ENCODE measurements at places on chromosomes 1 and 21.
A peak's percentile ranks its signal among the peaks of the same experiment; 100 is the strongest.

- peak; percentile 28 for DNase-seq
Measured at GRCh38 chr1:154813300-154813816, 56.7 kb downstream of the KCNN3 start.

DNA sequence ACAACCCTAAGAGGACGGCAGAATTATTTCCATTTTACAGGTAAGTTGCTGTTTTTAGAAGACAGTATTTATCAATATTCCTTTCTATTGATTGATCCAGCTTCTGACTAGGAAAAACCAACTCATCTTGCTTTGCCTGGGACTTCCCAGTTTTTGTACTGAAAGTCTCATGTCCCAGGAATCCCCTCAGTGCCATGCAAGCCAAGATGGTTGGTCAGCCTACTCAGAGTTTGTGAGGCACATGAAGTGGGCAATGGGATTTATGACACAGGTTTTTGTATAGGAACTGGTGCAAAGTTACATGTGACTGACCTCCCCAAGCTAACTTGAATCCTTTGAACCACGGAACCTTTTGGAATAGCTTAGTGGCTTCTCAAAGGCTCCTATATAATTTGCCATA, 45.5 kb downstream of the GNG12 start:
- no peak for DNase-seq

- DNase-seq: no peak
Measured at GRCh38 chr21:37224861-37225839, 42.0 kb downstream of the VPS26C start.

- DNase-seq: peak; percentile 73
Measured at GRCh38 chr1:31373056-31373896, at the start of gene FABP3. TSS of gene FABP3 (minus strand) at chr1:31373076. CDS start at chr1:31373014, 62 bp downstream.

- no peak for DNase-seq
Measured at GRCh38 chr1:105204836-105205371, 1455.2 kb downstream of the AMY1C start.

- DNase-seq: no peak
Measured at GRCh38 chr1:55284856-55285255, 69.7 kb upstream of the USP24 start.

DNA sequence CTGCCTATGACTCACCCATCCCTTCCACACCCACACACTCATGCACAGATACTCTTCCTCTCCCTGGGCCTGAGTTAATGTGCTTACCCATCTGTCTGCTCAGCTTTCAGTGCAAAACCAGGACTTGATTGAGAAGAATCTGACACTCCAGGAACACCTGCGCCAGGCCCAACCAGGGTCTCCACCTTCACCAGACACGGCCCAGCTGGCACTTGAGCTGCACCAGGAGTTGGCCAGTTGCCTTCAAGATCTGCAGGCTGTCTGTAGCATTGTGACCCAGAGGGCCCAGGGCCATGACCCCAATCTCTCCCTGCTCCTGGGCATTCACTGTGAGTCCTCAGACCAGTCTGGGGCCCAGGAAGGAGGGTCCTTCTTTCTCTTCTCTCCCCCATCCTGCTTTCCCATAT, 3.5 kb upstream of the SH3BGRL3 start:
- no peak for DNase-seq

DNA sequence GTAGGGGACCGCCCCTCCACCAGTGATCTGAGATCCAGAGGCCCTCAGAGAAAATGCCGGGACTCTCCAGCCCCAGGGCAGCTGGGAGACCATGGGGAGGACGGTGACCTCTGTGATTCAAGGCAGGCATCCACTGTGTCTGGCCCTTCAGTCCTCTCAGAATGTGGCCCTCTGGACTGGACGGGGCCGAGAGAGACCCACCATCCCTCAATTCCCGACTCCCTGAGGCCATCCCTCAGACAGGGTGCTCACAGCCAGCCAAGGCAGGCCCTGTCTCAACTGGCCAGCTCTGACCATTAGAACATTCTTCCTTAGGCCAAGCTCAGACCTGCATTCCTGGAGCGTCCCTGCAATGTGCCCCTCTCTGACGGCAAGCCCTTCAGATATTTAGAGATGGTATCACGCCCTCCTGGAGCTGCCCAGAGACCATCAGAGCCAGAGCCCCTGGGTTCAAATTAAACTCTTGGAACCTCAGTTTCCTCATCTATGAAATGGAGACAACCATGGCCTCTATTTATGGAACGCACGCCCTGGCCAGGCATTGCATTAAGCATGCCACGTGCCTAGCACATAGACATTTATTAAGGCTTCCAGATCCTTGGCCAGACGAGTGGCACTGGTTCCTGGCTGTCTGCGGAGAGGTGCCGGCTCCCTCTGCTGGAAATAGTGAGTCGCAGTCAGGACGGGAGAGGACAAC, 9.6 kb upstream of the EPS8L3 start:
- peak; percentile 90 for DNase-seq

DNA sequence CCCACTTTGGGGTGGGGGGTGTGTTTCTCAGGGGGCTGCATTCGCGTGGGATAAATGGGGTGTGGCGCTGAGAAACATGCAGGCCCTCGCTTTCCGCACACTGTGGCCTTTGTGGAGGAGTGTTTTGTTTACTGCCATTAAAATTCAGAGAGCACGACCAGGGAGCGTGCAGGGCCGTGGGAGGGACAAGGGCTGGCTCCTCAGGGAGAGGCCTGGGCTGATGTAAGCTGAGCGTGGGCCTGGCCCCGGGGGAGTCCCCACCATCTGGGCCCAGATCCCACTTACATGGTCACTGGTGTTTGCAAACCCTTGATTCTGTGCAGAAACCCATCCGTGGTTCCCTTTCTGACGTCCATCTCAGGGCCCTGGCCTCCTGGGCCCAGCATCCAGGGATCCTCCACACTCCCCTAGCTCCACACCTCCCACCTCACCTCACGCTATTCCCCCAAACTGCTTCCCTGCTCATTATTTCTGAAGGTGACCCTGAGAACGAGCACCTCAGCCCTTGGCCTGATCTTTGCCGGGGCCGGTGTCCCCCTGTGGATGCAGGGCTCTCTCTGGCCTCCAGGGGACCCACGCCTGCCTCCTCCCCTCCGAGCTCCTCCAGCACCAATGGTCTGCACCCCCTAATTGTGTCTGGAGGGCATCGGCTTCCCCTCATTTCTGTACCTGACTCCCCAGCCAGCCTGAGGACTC, 92.5 kb upstream of the SIM2 start:
- DNase-seq: no peak

DNA sequence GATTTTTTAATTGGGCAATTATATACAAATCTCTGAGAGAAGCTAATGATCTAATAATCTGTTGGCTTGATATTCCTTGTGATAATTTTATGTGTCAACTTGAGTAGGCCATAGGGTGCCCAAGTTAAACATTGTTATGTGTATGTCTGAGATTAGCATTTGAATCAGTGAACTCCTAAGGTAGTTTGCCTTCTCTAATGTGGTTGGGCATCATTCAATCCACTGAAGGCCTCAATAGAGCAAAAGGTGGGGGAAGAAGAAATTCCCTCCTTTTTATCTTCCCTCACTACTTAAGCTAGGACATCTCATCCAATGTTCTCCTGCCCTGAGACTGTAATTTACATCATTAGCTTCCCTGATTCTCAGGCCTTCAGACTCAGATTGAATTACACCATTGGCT, 394.5 kb downstream of the LMO4 start:
- DNase-seq: no peak

DNA sequence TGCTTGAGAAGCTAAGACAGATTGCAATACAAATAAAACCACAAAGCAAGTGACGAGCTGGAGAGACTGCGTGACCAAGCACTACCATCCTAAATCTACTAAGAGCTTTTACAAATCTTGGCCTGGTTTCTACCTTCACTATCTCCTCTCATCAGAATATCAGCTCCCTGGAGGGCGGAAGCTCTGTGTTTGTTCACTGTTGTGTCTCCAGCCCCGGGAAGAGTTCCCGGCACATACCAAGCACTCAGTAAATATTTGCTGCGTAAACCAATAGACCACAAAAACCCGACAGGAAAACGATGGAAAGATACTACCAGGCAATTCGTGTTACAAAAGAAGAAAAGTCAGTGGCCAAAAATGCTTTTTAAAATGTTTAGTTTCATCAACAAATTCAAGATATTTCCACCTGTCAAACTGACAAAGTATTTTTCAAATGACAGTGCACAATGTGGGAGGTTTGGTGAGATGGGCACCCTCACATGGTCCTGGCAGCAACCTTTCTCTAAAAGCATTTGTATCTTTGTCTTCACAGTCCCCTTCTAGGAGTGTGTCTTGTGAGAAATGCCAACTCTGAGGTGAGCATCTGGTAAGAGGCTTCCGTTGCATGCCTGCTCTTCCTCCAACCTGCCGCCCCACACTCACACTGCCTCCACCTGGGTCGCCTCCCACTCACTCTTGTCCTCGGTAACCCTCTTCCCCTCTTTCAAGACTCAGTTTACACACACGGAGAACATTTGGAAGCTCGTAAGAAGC, 34.7 kb downstream of the SLC1A7 start:
- peak; percentile 89 for DNase-seq

- no peak for DNase-seq
Measured at GRCh38 chr21:26441149-26441548, 131.9 kb downstream of the CYYR1 start.

- DNase-seq: no peak
Measured at GRCh38 chr1:187415065-187415464, 586.3 kb downstream of the PLA2G4A start.

- DNase-seq: no peak
Measured at GRCh38 chr1:36590771-36591170, 108.1 kb upstream of the CSF3R start.

DNA sequence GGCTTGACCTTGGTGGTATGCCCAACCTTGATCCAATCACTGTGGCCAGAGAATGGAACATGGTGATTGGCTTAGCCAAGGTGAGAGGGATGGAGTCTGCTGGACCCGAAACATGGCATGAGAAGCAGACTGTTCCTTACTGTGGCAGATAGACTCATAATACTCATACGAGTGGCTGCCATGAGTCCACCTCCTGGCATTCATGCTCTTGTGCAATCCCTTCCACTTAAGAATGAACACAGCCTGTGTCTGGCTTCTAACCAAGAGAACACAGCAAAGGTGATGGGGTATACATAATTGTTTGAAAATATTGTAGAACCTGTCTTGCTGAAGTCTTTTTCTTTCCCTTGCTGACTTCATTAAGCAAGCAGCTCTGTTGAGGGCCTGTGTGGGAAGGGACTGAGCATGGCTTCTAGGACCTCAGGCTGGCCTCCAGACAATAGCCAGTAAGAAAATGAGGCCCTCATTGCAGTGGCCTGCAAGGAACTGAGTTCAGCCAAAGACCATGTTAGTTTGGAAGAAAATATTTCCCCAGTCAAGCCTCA, 85.9 kb downstream of the ZNF281 start:
- no peak for DNase-seq

DNA sequence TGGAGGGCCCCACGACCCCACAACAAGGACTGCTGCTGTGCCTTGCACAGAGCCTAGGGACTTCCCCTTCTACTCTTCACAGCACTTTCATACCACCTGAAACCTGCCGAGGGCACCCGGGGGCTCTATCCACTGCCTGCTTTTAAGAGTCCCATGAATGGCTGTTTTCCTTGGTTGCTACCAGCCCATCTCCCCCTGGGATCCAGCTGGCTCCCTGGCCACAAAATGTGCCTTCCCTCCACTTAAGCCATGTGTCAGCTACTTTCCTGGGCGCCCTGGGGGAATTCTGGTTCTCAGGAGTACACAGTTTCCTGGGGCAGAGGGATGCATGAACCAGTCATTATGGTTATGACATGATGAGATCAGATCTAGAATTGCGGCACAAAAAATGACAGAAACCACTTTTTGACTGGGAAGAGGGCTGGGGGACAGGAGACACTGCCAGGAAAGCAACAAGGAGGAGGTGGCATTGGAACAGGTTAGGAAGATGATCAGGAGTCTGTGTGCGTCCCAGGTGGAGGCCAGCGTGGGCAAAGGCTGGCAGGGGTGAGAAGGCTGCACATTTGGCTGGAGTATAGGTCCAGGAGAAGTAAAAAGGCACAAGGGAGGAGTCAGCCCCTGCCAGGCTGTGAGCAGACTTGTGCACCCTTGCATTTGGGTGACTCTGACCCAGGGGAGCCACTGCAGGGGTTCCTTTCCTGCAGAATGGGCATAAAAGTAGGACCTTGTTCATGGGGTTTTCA, 3.2 kb upstream of the TNFRSF8 start:
- DNase-seq: no peak
